Activated CD4-positive, alpha-beta memory T cell treated with anti-CD3 and anti-CD28 coated beads for 36 hours (primary cell): ENCODE measurements at places on chromosomes 3 and 15.
A peak's percentile ranks its signal among the peaks of the same experiment; 100 is the strongest.

DNA sequence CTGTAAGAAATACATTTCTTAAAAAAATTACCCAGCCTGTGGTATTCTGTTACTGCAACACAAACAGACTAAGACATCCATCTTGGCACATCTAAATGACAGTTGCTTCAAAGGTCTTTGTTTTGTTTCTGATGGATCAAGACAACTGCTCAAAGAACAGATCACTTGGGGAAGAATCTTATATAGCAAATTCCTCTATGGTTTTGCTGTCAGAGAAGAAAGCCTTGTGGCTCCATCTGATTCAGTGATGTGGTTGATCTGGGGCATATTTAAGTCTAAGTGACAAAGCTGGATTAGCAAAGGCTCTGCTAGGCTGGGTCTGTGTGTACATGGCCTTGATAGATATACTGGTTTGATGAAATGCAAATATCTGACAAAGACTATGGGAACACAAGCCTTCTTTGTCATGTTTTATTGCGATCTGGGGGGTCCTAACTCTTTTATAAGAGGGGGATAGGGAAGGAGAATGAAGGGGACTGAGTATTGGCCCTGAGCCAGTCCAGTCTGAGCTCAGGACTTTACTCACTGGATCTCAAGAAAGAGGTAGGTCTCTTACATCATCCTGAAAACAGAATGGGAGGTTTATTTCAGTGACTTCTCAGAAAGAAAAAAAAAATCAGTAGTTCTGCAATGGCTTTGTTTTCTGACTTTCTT is 14.3 kb upstream of the LIMD1 start:
- no peak for DNase-seq

DNA sequence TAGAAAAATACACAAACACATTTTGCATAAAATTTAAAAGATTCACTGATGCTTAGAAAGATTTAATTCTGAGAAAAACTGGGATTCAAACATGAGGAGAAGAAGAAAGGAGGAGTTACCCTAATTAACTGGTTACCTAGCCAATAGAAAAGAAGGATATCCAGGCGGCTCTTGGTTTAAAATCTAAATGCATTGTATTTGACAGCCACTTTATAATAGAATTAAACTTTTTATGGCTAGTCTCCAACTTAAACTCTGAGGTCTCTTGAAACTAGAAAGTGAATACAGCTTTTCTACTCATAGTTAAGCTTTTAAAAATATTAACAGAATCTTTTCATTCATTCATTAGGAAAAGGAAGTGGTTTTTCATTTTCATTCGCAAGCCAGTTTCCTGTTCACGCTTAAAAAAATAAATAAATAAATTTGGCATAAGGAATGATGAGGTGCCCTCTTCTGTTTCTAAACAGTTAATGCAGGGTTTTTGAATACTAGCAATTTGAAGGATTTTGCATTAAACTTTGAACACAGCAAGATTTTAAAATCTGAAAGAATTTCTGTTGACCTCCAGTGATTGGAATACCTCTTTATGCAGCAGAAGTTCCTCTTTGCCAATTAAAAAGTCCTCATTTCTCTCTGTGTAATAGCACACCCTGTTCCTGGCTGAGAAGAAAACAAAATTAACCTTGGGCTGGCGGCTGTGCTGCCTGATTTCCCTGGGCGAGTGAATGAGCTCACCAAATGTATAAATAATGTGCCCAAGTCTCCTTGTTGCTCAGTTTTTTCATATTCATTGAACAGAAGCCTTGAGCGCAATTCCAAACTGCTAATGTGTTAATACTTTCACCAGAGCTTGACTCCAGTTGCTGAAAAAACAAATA is 105.1 kb downstream of the ZMAT3 start:
- DNase-seq = no peak

DNA sequence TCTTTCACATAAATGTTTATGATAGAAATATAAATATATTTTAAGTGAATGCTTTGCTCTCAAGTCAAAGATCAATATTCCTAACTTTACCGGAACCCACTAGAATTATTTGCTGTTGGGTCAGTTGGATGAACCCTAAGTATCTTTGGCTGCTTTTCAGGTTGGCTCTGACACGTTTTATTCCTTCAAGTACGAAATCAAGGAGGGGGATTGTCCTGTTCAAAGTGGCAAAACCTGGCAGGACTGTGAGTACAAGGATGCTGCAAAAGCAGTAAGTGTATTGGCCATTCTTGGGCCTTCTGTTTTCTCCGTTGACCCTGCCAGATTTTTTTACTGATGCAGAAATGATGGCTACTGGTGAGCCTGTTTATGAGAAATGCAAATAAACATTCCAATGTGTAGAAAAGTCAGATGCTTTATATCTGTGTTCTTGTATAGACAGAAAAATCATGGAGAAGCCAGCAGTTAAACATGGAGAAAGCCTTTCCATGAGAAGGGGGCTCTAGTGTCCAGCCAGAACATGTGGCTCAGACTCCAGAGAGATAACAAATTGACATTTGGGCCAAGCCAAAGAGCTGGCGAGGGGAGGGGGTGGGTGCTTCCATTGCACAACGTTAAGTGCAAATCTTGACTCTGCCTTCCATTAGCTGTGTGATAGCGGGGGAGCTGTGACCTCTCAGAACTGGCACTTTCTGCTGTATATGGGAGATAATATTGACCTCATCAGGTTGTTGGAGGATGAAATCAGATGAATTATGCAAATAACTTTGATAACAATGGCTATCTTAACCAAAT is 3.0 kb downstream of the KNG1 start:
- DNase-seq = no peak

DNA sequence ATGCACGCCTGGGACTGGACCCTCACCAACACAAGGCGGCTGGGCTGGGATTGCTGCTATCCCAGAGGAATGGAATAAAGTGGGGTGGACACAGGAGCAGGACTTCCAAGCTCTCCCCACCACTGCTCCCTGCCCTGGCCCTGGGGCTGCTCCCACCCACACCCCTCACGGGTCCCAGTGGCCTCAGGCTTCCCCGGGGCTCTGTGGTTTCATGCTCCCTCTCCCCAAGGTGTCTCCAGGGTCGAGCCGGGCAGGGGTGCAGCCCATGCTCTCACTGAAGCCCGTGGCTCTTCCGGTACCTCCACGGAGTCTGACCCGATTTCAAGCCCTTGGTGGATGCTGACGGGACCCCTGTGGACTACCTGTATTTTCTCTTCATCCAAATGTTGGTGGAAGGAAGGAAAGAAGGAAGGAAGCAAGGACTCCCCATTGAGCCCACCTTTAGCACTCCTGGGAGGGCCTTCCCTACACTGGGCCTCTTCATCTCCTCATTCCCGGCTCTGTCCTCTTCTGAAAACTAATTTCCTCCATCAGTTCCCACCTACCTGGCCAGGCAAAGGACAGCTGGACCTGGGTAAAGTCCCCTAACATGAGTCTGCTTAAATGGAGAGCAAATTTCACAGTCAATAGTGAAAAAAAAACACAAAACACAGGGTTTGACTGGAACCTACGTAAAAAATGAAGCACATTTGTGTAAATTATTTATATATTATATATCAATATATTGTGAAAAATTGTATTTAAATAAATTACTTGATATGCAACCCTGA is 44.0 kb upstream of the PCSK6 start:
- DNase-seq = no peak

DNA sequence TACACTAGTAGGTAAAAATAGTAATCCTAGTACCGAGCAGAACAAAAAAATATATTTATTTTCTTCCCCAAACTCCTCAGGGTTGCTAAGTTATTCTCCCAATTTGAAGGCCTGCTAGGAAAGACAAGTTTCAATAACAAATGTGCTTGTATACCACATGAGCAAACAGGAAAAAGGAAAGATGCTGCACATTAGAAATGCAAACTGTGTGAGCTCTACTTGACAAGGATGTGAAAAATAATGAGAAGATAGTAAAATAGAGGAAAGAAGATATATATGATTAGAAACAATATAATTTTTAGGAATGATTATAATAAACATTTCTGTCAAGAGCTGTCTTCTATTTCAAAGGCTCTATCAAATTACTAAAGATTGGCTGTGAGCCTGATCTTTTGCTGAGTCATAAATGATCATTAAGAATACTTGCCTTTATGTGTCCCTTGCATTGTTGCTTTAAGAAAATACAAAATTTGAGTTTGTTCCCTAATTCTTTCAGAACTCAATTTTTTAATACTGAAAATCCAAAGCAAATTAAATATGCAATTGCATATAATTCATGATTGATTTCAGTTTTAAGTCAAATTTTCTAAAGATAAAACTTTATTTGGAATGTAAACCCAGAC is 174.2 kb downstream of the NEK10 start:
- no peak for DNase-seq

GRCh38 chr3:146542978-146543377 is 1.4 kb downstream of the PLSCR1 start:
- no peak for DNase-seq

DNA sequence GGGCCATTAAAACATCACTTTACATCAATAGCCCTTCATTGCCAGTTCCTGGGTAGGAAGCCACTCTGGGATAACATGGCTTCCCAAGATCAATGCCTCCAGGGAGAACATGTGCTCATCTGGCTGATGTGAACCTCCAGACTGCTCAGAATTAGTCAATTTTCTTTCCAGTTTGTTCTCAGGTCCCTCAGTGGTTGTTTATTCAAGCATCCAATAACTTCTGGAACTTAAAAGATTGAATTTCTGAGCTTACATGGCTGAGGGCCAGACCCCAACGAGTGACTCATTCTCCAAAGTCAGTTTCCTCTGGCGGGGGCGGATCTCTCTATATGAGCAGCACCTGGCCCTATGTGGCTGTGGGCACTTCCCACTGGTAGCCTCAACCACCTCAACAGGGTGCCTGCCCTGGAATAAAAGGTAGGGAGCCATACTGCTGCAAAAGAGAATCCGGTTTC is 34.0 kb downstream of the LYZL4 start:
- DNase-seq = peak; percentile 81
